Stimulated activated CD8-positive, alpha-beta memory T cell treated with anti-CD3 and anti-CD28 coated beads, Interleukin-15, amount 100 ng/mL, for 24 hours (primary cell): ENCODE measurements at places on chromosomes 4 and X.
A peak's percentile ranks its signal among the peaks of the same experiment; 100 is the strongest.

GRCh38 chr4:127686658-127687057 lies 43.5 kb upstream of the SLC25A31 start:
- DNase-seq, result no peak

DNA sequence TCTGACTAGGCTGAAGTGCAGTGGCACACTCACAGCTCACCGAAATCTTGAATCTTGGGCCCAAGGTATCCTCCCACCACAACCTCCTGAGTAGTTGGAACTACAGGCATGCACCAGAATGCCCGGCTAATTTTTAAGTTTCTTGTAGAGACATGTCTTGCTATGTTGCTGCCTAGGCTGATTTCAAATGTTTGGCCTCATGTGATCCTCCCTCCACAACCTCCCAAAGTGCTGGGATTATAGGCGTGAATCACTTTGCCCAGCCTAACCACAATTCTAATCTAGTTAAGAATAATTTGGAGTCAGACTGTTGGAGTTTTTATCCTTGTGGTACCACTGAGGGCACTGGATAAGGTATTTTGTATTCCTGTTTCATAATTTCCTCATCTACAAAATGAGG lies 317.5 kb upstream of the AGA start:
- DNase-seq, result no peak

DNA sequence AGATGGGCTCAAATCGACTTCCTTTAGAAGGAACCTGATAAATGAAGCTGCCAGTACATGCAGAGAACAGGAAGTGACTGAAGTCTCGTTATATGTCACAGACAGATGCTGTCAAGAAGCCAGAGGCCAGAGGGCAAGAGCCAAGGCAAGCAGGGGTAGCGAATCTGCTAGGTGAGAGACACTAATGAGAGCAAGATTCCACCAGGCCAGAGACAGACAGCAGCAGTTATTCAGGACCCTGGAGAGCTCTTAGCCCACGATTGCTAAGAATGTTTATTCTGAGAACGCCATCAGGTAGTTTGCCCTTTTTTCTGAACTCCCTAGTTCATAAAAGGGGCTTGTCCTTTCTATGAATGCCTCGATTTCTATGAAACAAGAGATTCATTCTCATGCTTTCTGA lies 73.7 kb downstream of the BEND2 start:
- DNase-seq, result no peak

DNA sequence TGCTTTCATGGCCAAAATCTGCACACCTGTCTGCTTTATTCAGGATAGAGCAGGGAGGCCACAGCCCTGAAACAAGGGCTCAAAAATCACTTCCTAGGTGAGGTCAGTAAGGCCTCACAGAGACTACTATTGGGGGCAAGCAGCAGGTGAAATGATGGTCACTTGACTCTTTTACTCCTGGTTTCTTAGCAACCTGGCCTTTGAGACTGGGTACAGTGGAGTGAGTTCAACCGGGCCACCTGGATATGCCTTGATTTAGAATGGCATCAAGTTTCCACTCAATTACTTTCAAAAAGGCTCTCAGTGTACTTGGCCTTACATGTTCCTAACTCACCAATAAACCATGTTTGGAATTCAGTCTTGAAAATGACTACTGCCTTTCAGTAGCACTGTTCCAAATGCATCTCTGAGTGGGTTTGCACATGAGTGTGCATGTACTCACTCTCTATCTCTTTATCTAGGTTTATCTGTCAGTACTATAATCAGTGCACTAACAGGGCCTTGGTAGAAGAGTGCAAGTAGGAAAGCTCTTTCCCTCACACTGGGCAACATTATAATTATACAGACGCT lies 388.2 kb downstream of the OPHN1 start:
- no peak for DNase-seq

- DNase-seq, result no peak
These were observed 5.7 kb upstream of the FAM9C start for GRCh38 chrX:13050151-13050550.

DNA sequence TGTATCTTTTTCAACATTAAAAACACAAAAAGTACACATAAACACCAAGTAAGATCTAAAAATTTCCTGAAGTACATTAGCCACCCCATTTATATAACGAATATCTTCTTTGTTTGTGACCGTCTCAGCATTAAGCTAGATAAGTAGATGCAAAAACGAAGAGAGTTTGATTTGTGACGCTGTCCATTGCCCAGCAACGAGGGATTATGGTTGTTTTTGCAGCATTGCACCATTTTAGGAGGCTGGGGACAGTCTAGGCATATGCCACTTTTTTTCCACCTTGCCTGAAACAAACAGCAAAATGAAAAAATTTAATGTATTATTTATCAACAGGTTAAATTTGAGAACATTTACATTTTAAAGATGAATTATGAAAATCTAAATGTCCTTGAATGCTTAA lies 12.0 kb upstream of the IGSF1 start:
- DNase-seq, result no peak

GRCh38 chrX:17005712-17006368 lies 59.4 kb downstream of the REPS2 start:
- no peak for DNase-seq

DNA sequence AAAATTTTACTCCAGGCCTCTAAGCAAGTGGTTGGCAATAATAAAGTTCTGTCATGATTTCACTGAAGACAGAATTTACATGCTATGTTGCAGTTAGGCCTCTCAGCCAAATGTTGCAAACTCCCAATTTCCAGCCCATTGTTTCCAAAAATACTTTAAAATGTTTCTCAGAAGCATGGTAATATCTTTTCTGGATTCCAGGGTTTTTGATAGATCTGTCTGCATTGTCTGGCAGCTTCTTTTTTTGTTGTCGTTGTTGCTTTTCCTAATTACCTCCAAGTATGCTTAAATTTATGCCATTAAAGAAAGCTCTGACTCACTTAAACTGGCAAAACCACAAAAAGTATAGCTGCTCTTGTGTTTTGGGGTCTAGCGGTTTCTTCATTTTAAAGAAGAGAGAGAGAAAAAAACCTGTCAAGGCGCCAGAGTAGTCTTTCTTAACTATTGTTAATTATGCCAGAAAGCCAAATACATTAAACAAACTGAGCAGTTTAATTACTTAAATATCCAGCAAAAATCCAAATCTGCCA lies 97.0 kb downstream of the AGTR2 start:
- no peak for DNase-seq

GRCh38 chrX:318068-318738 lies 393 bp downstream of the GTPBP6 start:
- peak; percentile 85 for DNase-seq

DNA sequence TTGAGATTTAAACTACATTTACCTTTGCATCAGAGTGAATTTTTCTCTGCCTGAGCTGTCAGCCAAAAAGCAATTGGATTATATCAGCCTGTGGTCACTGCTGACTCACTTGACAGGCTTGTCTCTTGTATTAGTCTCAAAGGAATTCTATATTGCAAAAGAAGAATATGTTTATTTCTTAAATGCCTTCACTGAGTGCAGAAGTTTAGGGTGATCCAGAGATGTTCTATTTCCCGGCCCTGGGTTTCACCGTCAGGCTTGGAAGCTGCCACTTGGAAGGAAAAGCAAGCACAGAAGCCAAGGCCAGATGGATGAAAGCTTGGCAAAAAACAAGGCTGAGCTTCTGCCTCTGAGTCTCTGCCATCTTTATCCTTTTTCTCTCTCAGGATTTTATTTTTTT lies 80.9 kb downstream of the FAM114A1 start:
- DNase-seq, result no peak

DNA sequence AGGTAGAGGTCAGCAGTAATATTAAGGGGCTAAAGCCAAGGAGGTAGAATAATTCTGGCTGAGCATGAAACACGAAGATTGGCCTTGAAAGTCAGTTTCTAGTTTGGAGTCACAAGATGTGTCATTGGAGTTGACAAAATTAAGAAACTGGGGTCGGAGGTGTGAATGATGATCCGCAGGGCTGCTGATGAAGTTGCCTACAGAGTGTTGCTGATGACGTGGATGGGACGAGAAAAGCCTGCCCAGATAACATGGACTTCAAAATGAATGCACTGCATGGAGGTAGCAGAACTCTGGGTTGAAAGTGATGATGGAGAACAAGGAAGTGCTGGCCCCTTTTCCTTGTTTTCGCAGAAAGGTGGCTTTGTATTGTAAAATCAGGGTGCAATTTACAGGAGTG lies 60.5 kb downstream of the DTHD1 start:
- no peak for DNase-seq

DNA sequence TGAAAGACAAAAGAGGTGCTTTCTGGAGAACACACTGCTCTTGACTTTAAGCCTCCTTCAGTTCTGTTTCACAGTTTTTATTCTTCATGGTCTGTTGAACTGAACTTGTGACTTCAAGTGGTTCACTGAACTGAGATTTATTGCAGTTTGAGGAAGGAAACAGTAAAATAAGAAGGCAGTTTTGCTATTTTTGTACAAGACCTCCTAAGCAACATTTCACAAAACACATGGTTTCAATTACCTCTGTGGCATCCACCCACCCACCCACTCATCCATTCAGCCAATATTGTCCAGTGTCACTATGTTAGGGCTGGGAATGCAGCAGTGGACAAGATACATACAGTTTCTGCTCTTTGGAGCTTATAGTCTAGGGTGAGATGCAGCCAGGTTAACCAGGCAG lies 131.3 kb downstream of the IL1RAPL2 start:
- no peak for DNase-seq

DNA sequence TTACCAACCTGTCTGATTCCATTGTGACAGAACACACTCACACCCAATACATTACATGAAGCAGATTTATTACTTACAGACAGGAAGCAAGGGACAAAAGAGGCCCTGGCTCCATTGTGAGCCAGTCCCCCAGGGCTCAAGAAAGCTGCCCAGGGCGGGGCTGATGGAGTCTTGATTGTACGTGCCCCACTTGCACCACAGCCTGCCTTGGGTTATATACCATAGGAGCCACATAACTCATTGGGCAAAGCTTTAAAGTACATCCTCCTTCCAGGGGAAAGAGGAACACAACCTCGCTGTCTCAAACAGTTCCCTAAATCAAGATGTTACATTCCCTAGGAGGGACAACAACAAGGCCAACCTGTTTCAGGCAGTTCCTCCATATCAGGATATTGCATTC lies 3.4 kb upstream of the ZRSR2 start:
- no peak for DNase-seq

GRCh38 chr4:183303301-183303700 lies 16.8 kb downstream of the CLDN22 start:
- no peak for DNase-seq

GRCh38 chrX:11756354-11757318 lies 1.4 kb upstream of the MSL3 start:
- DNase-seq, result no peak

GRCh38 chr4:141610365-141610764 lies 26.0 kb upstream of the IL15 start:
- no peak for DNase-seq

DNA sequence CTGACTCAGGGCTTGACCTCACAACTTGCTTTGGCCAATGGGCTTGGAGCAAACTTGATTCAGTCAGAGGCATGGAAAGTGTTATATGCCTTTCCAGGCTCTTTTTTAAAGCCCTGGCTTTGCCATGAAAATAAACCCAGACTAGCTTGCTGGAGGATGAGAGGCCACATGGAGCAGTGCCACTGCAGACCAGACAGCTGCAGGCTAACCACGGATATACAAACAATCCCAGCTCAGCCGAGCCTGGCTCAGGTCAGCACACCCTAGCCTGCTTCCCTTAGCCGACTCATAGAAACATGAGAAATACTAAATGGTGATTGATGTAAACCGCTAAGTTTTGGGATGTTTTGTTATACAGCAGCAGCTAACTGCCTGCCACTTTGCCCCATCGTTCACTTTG lies 345.1 kb downstream of the ARHGAP10 start:
- no peak for DNase-seq

- DNase-seq, result no peak
These were observed 6.1 kb downstream of the STIM2 start for GRCh38 chr4:26866781-26867180.

- DNase-seq, result no peak
These were observed 31.2 kb downstream of the PHEX start for GRCh38 chrX:22063284-22063683.

DNA sequence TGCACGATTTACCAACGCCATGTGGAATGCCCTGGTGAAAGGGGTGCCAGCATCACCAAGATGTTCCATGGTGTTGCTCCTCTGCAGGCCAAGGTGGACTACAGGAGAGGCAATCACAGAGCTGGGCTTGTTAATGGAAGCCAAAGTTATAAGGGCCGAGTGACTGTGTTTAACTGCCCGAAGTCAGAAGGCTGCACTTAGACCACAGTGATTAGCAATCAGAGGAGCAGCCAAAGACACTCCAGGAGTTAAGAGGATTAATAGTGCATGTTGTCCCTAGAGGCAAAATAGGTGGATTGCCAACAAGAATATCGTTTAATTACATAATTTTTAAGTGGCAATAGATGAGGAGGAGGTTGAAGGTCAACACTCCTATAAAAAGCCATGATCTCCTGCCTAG lies 22.8 kb upstream of the SLC25A43 start:
- no peak for DNase-seq

GRCh38 chr4:137660211-137660610 lies 127.9 kb upstream of the PCDH18 start:
- no peak for DNase-seq

DNA sequence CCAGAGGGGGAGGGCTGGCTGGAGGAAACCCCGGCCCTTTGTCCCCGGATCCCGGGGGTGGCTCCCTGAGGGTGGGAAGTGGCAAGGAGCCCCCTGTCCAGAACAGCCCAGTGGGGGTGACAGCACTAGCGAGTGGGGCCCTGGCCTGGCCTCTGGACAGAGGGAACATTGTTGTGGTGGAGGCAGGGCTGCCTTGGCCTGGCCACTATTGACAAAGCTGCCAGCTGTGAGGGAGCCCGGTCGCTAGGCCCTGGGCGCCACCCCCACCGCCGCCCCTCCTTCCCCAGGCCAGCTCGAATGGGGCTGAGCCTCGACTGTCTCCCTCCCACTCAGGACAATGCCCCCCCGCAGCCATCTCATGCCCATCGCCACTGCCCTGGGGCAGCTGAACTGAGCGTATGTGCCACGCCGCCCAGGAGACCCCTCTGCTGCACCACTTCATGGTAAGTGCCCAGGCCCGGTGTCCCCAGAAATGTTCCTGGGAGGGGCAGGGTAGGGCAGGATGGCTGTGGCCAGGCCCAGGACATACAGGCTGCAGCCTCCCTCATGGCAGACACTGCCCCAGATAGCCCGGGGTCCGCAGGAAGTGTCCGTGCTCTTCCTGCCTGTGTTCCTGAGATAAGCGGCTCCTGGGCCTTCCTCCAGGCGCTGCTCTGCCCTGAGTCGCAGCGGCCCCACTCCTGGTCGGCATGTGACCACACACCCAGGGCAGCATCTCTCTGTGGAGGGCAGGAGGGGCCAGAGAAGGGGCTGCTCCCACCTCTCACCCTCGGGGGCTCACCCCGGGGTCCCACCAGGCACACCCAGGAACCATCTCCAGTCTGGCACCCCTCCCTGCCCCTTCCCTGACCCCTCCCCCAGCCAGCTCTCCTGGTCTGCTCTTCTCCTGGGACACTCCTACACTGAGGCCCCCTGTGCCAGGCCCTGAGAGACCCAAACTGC lies 1.4 kb downstream of the PLXNB3 start:
- DNase-seq, result no peak
